ENCODE measurements at places on chromosomes 3 and 15.

DNA sequence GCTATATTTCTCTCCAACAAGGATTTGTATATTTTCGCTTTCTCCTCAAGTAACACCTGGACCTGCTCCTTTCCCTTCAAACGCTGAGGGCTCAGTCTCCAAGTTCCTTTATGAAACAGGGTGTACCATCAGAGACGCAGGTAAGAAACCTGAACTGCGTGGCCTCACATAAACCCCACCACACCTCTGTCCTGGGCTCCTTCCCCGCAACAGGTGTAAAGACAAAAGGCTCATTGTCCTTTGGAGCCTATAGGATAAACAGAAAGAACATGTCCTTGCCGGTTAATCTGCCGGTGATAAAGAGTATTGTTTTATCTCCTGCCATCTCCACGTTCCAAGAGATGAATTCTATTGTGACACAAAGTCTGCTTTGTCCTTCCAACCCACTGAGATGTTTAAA is 111.8 kb upstream of the ADAMTS9 start:
- DNase-seq: no peak

GRCh38 chr15:51080286-51080685 is 14.4 kb downstream of the TNFAIP8L3 start:
- DNase-seq: no peak

- DNase-seq: no peak
Observed at GRCh38 chr15:81061490-81062253, 60.9 kb downstream of the TLNRD1 start.

DNA sequence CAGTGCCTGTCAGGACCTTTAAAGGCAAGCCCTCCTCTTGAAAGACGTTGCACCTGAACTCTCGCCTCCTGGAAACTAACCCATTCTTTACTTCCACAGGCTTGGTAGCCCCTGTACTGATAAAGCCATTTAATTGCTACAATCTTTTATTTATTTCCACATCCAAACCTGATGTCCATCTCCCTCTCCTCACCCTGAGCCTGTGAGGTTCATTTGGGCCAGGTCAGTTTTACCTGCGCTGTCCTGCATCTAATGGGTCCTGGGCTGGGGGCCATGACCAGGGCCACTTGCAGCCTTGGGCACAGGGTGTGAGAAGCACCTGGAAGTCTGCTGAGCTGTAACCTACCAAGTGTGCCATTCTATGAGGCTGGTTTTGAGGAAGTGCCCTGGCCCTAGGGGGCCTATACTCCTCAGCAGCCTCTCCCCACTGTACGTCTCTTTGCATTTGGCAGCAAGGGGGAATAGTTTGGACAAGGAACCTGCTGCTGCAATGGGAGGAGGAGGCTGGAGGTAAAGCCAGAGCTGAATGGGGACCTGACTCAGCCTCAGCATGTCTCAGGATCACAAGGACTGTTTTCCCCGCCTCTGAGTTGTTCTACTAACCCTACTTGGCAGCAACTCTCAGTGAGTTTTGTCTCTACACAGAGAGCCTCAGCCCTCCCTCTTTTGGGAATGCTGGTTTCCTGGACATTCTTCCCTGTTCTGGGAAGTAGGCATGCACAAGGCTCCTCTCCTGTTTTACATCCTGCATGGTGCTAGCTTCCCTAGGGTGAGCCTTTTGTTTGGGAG is 53.8 kb downstream of the WDR76 start:
- no peak for DNase-seq

- no peak for DNase-seq
Observed at GRCh38 chr3:150878996-150879575, 26.2 kb downstream of the MINDY4B start.

DNA sequence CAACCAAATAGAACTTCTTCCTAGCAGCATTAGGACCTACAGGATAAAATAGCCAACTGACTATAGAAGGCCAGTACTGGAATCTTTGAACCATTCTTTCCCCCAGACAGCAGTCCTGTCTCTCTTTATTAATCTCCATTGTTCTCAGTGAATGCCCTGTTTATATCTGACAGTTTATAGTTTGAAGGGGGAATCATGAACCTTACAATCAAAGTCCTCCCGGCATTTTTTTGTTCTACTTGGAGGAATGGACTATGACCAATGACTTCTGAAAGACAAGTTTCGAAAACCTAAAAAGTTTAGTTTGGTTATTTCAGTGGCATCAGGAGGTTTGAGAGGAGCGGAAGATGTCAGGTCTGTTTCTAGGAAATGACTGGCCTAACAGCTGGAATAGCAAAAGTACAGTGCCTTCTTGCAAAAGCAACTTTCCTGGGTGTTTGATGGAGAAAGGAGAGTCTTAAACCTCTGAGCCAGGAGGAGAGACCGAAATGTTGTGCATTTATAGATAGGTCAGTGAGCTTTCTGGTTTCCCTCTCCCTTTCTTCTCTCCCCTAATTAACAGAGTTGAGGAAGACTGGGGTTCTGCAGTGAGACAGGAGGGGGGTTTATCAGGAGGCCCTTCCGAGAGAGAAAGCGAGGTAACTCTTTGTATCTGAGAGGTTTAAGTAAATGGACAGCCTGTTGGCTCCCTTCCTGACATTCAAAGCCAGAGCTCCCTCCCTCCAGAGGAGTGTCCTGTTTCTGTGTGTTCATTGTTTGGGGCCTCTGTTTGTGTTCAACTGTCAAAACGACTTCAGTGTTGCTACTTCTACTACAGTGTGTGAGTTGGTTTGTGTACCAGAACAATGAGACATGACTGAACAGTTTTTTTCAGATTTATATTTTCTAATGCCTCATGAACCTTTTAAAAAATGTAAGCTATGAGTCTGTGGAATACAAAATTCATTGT is 383.0 kb upstream of the RARB start:
- no peak for DNase-seq

DNA sequence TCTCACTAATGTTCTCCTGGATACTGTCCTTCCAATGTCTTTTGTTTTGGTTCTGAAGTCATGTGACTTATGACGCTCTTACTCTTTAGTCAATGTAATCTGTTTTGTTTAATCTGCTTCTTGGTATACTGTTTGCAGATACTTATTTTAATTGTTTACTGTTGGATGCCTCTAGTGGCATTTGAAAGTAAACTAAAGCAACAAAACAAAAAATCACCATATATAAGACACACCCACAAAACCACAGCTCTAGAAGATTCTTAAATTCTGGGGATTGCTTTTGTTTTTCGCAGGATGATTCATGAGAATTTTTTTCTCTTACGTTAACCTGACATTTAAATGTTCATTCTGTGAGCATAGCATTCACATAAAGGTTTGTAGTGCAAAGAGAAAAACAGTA is 16.8 kb downstream of the SLC25A26 start:
- DNase-seq: no peak

DNA sequence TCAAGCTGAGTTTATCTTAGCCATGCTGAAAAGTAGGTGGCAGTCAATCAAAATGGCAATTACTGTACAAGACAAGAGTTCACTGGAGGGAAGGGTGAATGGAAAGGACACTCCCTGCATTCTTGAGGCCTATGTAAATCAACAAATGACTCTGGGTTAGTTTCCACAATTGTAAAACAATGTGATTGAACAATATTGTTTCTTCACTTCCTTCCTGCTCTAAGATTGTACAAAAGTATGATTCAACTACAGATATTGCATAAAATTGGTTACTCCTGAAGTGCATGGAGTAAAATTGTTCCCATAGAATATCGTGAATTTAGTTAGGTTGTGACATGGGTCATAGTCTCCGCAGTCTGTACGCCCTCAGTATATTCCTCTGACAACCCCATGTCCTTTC is 277.6 kb downstream of the LPP start:
- peak; percentile 63 for DNase-seq

GRCh38 chr3:109678600-109678999 is 341.3 kb upstream of the DPPA4 start:
- DNase-seq: no peak

- no peak for DNase-seq
Observed at GRCh38 chr3:19467761-19468160, 319.5 kb downstream of the KCNH8 start.

DNA sequence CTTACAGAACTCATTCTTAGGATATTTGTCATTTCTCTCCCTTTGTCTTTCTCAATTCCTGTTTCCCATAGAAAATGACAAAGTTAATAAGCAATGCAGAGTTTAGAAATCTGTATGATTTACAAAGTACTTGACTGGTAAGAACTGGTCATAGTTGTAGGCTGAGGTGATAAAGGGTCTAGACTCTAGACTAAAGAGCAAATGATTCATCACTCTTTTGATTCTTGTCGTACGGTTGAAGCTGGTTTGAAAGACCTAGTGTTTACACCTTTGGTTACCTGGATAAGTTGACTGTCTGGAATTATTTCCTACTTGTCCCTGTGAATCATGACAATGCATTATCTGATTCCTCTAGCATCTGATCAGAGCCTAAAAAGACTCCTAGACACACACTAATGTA is 58.9 kb upstream of the TP63 start:
- DNase-seq: peak; percentile 49

DNA sequence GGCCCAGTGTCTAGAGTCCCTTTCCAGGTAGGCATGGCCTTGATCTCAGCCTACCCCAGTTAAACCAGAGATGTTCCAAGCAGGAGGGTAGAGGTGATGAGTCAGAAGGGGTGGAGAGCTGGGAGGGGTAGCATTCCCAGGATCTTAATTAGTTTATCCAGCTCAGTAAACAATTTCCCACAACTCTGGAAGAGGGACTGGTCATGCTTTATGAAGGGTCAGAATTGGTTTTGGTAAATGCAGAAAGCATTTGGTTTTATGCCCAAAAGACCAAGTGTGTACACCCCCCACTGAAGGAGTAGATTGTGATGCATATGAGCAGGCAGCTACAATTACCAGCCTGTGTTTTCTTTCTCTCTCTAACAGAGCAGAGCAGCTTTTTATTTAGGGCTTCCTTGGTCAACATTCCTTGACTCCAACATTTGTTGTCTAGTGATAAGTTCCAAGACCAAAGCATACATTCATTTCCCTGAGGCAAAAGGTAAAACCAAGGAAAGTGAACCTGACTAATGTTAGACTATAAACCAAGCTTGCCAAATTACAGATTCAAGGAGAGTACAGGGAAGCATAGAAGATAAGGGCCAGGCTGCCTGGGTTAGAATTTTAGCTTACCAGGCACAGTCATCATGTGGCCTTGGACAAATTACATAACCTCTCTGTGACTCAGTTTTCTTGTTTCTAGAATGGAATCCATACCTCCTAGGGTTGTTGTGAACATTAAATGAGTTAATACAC is 17.6 kb downstream of the EXOSC7 start:
- peak; percentile 71 for DNase-seq

DNA sequence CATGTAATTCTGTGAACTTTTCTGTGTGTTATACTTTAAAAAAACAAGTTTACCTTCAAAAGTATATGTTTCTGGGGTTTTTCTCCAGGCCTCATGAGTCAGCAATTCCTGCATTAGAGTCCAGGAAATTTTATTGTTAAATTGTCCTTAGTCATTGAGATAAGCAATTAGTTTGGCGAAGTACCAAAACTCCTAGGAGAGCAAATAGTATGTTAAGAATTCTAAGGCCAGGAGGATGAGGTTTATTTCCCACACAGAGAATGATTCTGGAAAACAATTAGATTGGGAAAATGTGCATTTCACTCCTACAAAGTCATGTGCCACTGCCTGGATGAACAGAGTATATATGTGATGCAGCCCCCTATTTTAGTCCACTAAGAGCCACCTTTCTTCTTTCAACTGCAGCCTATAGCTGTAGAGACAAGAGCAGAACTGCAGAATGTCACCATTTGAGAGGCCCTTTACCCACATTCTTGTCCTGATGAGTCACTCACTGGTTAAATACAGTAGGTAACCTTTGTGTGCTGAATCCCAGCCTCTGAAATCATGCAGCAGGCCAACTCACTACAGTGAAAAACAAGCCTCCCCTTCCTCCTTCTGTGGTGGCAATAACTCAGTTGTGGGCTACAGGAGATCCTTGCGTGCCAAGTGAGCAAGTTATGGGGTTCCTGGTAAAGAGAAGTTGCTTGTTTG is 452.8 kb upstream of the THBS1 start:
- DNase-seq: peak; percentile 99

GRCh38 chr15:83262594-83263315 is 21.7 kb downstream of the BNC1 start:
- no peak for DNase-seq

- no peak for DNase-seq
Observed at GRCh38 chr15:25422021-25422420, 16.8 kb downstream of the UBE3A start.

- DNase-seq: no peak
Observed at GRCh38 chr15:98202256-98202655, 241.8 kb downstream of the ARRDC4 start.

DNA sequence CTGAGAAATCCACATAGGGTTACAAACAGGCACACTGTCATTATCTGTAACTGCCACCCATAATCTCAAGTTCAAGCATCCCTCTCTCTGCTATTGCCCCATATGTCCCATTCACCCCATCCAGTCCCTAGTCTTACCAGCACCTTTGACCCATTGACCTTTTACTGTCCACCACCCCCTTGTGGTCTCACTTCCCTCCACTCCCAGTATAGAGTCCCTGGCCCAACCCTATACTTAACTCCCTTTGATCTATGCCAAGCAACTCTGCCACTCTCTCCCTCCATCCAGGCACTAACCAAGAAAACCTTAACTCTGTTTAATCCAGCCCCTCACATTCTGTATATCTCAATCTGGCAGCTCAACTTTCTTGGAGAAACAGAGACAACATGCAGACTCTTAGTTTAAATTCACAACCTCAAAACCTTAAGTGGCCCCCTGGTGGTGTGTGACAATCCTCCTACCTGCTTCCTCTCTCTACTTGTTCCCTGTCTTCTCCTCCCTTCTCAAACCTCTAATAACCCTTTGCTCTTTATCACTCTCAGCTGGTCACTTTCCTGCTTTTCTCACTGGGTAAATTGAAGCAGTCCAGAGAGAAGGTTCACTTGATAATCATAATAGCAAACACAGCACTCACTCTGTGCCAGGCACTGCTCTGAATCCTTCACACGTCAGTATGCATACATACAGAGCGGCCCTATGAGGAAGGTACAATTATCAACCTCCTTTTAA is 162.7 kb downstream of the STT3B start:
- DNase-seq: peak; percentile 3

DNA sequence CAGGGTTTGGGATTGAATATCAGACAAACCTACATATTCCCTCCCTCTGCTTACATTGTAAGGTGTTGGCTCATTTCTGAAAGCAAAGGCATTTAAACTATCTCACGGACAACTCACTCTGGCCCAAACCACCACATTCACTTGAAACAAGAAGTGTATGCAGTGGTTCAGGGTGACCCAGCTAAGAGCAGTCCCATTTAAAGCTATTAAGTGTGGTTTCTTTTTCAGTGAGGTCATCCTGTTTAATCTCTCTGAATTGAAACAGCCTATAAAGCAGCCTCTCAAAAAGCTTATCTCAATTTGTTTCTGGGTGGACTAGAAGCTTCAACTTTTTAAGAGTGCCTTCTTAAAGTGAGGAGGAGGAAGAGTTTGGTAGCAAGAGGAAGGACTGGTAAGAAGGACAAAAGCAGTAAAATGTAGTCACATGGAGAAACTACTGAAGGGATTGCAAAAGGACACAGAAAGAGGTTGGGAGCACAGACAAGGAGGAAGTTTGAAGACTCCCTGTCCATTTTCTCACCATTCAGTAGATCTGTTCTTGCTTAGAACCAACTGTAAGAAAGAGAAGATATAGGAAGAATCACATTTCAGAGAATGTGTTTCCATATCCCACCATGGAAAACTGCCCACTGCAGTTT is 151.6 kb downstream of the TMCO5A start:
- peak; percentile 67 for DNase-seq

Measured in fibroblast of skin of right biceps (primary cell).